Urothelium cell line (cell line): ENCODE measurements at places on chromosomes 13 and 19.

DNA sequence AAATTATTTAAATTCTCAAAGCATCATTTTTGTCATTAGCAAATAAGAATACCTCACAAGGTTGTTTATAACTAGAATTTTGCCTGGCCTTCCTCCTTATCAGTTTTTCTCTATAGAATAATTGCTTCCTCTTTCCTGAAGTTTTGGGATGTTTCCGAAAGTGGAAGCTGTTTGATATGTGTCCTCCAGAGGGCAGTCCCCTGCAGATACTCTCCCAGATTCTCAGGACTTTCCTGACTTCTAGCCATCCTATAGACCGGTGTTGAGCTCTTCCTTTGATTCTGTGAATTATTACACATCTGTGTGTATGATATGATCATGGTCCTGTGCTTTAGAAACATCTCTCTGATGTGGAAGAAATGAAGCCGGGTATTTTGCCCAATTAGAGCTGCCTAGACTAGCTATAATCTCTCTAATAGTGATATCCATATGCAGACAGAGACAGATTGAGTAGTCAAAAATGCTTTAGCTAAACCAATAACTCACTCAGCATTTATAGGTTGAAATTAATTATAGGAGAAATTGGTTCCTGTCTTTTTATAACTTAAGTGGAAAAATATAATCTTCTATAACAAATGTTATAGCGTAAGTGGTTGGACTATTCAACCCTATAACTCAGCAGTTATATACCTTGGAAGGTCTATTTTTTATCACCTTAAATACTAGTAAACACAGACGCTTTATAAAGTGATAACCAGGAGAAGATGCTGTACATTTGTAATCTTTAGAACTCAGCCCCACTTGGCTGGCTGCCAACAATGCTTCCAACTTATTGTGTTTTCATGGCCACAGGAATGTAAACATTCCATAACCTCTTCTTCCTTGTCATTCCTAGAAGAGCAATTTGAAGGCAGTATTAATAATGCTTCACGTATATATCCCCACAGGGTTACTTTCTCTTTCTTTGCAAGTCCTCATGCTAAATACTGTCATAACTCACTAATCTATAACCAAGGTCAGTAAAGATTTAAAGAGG is 201.0 kb upstream of the RXFP2 start:
- peak; percentile 18 for DNase-seq

- peak; percentile 63 for DNase-seq
Measured at GRCh38 chr19:1767464-1767933, 14.2 kb downstream of the ONECUT3 start.

DNA sequence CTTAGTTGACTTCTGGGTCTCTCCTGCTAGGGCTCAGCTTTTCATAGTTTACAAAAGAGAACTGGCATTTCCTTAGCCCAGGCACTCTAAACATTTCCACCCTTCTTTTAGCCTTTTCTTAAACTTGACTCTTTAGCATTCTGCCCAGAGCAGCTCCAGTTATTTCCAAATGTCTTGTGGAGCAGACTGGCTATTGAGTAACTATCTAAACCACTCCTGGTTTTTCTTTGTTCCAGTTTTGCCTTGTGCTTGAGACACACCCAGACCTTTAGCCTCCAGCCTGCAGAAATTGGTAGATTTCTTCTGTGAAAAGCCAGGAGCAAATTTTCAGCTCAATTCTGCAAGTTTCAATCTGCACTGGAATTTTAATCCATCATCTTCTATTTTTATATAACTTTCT is 1813.1 kb downstream of the OLFM4 start:
- no peak for DNase-seq

- no peak for DNase-seq
Measured at GRCh38 chr13:20411638-20412342, 113.9 kb downstream of the CRYL1 start.

DNA sequence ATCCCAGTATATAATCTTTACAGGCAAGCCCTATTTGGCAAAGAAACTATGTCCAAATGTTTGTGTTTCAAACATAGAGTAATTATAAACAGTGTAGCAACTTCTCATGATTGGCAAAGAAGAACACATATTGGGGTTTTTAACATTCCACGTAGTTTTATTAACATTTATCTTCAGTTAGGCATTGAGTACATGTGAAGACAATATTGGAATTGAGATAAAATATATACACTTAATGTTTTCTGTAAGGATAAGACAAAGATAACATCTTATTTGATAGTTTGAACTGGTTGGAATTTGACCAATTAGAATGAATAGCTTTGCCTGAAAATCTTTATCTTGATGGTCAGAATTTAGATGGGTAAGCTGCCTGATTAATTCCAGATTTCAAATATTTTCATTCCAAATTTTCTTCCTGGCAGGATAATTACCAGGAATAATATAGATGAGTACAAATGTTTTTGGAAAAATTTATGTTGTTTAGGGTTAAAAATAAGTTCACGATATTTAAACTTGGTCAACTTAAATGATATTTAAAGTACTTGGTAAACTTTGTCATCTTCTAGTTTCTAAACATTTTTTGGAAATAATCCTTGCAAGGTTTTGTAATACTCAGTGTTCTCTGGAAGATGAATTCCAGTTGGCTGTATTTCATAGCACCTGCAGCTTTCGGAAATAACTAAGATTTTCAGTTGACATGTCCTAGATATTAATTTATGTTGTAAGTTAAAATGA is 536.5 kb upstream of the SPRY2 start:
- no peak for DNase-seq

GRCh38 chr13:100139817-100140216 is 50.9 kb downstream of the PCCA start:
- DNase-seq, result no peak

DNA sequence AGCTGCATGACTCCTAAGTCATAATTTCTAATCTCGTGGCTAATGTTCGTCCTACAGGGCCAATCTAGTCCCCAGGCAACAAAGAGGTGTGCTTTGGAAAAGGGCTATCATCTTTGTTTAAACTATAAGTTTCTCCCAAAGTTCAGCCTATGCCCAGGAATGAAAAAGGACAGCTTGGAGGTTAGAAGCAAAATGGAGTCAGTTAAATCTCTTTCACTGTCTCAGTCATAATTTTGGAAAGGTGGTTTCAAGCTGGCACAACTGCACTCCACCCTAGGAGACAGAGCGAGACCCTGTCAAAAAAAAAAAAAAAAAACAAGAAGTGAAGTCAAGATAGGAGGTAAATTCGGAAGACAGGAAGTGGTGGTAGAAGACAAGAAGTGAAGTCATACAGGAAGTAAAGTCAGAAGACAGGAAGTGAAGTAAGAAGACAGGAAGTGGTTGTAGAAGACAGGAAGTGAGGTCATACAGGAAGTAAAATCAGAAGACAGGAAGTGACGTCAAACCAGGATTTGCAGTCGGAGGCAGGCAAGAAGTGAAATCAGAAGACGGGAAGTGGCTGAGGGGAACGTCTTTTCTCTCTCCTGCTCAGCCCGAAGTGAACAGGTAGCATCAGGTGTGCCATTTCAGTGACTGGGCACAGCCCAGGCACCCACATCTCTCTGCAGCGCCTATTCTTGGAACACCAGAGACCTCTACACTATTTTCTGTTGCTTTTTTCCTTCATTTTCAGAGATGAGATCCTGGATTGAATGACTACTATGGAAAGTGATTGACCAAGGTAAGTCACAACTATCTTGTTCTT is 32.2 kb downstream of the GP6 start:
- peak; percentile 57 for DNase-seq

DNA sequence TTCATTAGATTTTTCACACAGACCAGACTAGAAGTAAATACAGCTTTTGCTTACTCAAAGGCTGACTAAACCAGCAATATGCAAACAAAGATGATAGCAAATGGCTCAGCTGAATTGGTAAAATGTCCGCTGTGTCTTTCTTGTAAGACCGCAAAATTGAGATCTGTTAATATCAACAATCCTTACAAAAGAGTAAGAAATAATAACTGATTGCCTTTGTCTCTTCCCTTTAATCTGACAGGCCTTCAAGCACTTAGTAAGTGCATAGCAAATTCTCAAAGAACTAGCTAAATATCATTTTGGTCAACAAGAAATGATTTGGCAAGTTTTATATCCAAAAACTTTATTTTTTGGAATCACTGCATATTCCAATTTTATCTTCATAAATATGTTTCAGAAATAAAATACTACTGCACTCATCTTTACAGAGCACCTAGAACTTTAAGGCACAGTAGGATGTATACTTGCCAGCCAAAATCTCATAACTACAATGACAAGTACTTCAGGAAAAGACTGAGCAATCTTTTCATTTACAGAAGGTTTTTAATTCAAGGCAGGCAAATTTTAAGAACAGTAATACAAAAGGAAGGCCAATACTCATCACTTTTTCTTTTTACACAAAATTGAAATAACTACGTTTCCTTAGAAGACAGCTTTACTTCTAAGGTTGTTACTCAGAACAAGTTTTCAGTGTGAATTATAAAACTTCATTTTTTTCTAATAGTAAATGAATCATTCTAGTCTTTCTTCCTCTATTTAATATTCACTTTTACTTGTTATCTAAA is 1.1 kb downstream of the ELF1 start:
- DNase-seq, result no peak

DNA sequence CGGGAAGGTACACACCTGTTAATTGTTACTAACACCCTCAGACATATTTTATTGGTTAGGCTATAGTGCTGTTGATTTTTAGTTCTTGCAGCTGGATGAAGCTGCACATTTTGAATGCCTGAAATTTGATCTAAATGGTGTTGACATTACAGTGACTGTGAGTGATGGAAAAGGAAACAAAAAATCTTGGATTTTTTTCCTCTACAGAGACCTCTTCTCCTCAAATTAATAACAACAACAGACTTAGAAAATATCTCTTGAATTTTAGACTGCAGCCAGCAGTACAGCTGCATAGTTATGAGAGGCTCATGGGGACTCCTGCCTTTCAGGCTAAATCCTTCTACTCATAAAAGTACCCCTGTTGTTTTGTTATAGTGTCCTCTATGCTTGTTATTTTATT is 500.5 kb upstream of the SPRY2 start:
- no peak for DNase-seq

- no peak for DNase-seq
Measured at GRCh38 chr19:49017666-49018351, 918 bp upstream of the LHB start.

DNA sequence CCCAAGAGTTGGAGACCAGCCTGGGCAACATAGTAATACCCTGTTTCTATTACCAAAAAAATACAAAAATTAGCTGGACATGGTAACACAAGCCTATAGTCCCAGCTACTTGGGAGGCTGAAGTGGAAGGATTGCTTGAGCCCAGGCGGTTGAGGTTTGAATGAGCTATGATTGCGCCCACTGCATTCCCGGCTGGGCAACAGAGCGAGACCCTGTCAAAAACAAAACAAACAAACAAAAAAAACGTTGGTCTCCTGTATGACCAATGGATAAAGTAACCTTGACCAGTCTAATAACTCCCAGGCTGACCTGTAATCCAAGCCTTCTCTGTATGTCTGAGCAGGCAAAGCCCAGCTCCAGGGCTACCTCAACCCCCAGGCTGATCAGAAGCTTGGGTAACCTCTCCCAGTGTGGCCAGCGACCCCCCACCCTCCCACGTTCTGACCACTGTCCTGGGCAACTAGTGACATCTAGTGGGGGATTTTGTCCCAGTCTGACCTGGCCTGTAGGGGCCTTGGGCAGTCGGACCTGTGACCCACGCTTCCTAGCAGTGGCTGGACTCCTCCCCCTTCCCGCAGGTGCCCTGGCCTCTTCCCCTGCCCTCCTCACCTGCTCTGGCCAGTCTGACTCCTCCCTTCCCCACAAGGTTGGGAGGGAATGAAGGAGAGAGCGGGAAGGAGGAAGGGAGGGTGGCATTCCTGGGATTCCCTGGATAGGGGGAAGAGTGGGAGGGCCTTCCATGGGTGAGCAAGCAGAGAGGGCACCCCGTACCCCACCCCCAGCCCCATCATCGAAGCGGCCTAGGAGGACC is 1.0 kb upstream of the BCAM start:
- DNase-seq, result peak; percentile 79

DNA sequence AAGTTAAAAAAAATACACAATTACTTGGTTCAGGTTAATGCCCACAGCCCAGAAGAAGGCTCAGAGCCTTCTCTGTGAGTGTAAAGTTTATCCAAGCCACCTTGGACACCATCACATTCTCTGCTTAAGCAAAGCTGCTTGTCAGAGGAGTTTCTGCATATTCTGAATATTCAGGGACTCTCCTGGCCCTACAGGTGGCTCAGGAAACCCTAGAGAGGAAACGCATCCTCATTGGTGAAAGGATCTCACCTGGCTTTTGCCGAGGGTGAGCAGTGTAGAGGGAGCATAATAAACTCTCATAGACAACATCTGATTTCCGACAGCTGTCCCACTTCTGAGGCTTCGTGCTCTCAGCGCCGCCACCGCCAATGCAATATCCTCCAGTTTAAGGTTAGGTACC is 239.9 kb upstream of the TSHZ3 start:
- DNase-seq, result no peak

- no peak for DNase-seq
Measured at GRCh38 chr13:52047463-52047862, 23.0 kb downstream of the UTP14C start.

- no peak for DNase-seq
Measured at GRCh38 chr19:14119644-14120496, 2.3 kb upstream of the PRKACA start.
